Gastrocnemius medialis (tissue), 4 donors: ENCODE measurements at places on chromosomes 3 and 15.

- DNase-seq: no peak
These were observed 215.5 kb downstream of the NR1D2 start for GRCh38 chr3:24160424-24161095.

DNA sequence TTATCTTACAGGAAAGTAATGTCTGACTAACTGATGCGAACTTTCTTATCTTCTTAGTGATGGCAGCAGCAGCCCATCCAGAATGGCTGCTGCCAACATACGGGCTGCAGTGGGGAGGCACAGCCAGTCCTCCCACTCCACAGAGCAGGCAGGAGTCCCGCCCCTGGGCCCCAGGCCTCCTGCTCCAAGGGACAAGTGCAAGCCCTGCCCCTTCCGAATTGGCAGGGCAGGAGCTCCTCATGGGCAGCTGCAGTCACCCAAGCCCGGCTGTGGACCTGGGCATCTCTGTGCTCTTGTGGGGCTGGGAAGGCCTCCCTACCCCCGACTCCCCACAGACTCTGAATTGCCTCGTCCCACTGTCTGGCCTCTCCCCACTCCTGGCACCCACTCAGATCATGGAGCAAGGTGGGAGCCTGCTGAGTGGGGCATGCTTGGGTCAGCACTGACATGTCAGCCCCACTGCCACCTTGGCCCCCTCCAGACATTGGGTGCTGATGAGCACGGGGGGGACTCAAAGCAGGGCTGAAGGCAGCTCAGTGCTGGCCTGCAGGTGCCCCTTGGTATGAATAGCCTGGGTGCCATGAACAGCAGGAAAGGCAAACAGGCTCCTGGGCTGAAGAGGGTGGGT lies 618.9 kb upstream of the KCNMB2 start:
- DNase-seq: no peak

DNA sequence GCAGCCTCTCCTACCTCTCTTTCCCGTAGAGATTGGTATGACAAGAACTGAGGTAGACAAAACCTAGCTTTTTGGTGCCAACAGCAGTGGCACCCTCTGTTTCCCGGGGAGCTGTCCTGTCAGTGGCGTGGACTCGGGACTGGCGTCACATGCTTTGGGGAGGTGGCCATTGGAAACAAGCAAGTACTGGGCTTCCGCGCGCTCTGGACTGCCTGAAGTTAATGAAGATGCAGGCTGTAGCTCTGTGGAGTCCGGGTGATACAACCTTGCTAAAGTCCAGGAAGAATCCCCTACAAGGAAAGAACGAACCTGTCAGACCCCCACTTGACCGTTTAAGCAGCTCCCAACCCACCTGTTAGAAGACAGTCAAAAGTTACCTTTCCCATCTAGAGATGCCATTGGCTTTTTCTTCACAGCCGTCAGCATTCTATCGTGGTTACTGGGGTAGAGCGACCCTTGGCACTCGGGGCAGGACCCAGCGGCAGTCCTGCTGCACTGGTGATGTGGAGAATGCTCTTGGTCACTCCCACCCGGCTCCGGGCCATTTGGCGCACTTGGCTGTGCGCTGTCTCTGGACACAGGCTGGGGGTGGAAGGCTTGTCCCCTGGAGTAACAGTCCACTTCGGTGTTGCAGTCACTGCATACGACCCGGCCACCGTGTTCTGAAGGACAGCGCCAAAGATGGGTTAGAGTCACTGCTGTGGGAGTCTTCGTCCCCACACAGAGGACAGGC lies 120.5 kb downstream of the LRIG1 start:
- DNase-seq: no peak

GRCh38 chr3:142993958-142994442 lies 7.4 kb upstream of the U2SURP start:
- no peak for DNase-seq

GRCh38 chr3:10332481-10333348 lies 11.8 kb upstream of the SEC13 start:
- no peak for DNase-seq

DNA sequence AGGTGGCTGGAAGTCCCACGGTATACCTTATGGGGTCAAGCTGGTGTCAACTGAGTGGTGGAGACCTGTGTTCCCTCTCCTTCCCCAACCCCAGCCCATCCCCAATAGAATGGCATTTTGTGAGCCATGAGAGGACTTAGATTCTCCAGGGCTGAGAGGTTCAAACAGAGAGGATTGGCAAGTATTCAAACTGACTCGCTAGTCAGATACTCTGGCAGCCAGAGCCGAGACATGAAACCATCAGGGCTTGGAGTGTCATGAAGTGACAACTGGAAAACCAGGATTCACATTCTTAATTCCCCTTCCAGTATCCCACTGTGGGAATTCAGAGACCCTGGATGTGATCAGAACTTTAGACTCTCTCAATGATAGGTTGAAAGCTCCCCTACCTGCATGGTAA lies 159.4 kb upstream of the SNTN start:
- DNase-seq: no peak

- DNase-seq: no peak
These were observed 57.5 kb upstream of the EPHB1 start for GRCh38 chr3:134737516-134737915.

DNA sequence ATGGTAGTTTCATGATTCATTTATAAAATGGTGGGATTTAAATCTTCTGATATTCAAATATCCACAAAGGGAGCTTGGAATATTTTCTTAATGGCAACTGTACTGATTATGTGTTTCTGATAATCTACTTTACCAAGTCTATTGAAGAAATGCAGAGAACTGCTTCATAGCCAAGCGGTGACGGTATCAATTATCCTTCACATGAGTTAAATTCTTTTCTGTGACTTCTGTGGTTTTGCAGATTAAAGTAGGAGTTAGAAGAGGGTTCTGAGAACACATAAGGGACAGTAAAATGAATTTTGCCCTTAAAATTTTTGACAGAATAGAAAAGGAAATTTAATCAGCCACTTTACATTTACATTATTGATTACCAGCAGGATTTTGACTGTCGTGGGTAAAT lies 563.2 kb downstream of the GBE1 start:
- DNase-seq: no peak

- DNase-seq: no peak
These were observed 12.6 kb downstream of the IGDCC3 start for GRCh38 chr15:65365229-65365628.

DNA sequence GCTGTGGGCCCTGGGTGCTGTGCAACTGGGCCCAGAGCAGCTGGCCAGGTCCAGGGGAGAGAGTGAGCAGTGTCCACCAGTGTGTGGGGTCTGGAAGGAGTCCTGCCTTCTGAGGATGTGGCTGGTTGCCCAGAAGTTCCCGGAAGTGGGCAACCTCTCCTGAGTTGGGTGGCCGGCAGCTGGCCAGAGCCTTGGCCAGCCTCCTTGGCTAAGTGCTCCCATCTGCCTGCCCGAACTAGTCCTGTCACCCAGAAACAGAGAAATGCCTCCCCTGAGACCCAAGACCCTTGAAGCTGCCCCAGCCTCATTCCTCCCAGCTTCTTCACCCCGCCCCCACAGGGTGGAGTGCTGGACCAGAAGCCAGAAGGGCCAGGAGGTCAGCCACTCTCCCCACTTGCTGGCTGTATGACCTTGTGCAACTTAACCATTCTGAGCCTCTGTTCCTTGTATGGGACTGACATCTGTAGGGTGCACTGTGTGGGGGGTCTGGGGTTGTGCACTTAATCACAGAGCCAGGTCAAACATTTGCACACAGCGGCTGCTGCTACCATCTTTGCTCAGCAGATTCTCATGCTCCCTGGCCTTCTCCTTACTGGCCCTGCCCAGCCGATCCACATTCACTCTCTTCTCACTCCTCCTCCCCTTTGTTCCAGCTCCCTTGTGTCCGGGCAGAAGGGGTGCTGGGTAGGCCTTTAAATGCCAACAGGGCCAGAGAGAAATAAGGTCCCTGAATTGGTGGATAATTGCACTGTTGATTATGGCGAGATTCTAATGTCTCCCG lies 7.5 kb upstream of the ALAS1 start:
- peak; percentile 26 for DNase-seq

GRCh38 chr3:14962762-14963161 lies 15.4 kb downstream of the NR2C2 start:
- DNase-seq: no peak

DNA sequence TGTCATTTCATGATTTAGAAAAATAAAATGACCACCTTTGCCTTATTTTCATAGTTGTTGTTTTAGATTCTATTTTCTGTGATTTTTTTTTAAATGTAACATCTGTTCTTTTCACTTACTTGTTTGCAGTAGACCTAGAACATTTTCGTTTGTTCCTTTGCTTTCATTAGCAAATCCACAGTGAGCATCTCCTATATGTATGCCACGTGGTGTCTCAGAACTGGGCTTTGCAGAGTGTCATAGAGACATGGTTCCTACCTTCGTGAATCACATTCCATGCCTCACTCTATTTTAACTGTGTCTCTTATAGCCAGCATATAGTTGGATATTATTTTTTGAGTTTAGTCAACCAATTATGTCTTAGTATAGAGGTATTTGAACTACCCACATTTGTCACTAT lies 118.2 kb downstream of the KLF13 start:
- no peak for DNase-seq
